ENCODE measurements at places on chromosomes 13 and 19.

GRCh38 chr19:31451686-31452330 lies 102.6 kb upstream of the TSHZ3 start:
- no peak for DNase-seq

DNA sequence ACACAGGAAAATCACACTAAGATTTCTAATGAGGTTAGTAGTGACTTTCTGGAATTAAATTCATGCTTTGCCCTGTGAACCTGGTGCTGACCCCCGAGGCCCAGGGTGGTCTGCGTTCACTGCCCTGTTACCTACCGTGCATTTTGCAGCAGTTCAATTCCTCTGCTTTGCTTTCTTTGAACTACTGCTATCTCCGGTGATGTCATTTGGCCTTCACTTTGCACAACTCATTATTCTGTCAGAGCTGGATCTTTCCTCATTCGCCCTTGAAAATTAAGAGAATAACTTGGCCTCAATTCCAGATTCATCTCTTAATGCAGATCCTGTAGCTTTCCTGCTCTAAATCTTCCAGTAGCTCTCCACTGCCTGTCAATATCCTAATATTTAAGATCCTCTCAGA lies 8.8 kb upstream of the LRRC63 start:
- no peak for DNase-seq

DNA sequence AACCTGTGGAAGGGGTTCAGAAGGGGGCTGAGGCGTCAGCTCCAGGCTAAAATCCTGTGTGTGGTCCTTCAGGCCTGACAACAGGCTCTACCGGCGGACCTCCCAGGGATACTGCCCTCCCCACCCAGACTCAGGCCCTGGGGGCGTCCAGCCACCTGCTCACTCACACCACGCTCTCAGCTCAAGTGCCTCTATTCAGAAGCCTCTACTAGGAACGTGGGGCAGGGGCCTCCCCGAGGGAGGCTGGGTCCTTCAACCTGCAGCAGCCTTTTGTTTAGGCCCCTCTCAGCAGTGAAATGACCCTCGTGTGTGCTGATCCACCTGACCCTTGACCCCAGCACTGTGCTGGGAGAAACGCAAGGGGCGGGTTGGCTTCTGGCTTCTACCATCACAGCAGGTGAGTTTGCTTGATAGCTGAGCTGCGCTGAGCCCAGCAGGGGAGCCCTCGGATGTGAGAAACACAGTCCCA lies 10.6 kb downstream of the PLPP2 start:
- no peak for DNase-seq

GRCh38 chr13:32320528-32320927 lies 5.2 kb downstream of the BRCA2 start:
- DNase-seq: no peak

DNA sequence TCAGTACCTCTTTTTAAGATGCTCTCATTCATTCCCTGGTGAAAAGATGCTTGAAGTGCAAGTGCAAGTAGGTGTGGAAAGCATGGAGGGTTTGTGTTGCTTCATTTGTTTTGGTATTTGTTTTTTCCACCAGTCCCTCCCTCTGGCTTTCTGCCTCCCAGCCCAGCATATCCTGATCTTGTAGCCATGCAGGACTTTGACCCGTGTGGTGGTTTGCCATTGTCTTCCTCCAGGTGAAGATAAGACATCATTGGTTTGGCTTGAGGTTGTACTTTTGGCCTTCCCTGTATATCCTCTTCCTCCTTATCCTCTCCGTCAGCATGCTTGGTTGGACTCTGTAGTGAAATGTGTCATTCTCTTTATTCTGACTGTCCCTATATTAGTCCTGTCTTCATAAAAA lies 9.1 kb downstream of the SPINT2 start:
- no peak for DNase-seq

- DNase-seq: no peak
Measured at GRCh38 chr19:48158210-48158790, 11.8 kb downstream of the LIG1 start.

DNA sequence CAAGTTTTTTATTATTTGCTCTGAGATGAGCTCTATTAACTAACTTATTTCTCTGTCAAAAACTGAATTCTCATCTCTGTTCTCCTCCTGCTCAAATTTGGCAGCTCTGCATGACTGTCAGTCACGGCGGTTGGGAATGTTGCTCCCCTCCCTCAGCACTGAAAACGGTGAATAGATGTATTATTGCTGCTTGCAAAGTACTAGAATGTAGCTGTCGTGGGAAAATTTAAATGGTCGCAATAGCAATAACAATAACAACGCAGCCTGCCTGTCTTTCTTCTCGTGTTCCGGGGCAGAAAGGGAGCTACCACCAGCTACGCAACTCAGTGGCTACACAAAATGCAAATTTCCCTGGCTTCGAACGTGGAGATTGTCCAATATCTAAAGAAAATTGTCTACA lies 125.6 kb upstream of the FRY start:
- DNase-seq: no peak

- DNase-seq: no peak
Measured at GRCh38 chr13:60312851-60313505, 84.0 kb upstream of the TDRD3 start.

DNA sequence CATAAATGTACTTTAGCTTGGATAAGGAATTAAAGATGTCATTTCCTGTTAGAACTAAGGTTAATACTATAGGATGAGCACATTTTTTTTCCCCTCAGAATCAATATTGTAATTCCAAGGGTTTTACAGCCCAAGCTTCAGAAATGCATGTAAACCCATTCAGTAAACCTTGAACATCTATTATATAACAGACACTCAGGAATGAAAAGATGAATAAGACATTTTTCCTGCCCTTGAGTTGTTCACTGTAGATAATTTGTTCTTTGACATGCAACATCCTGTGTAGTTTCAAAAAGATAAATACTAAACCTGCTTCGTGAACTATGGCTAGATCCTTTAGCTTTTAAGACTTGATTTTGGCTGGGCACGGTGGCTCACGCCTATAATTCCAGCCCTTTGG lies 21.7 kb upstream of the KCTD4 start:
- DNase-seq: no peak

DNA sequence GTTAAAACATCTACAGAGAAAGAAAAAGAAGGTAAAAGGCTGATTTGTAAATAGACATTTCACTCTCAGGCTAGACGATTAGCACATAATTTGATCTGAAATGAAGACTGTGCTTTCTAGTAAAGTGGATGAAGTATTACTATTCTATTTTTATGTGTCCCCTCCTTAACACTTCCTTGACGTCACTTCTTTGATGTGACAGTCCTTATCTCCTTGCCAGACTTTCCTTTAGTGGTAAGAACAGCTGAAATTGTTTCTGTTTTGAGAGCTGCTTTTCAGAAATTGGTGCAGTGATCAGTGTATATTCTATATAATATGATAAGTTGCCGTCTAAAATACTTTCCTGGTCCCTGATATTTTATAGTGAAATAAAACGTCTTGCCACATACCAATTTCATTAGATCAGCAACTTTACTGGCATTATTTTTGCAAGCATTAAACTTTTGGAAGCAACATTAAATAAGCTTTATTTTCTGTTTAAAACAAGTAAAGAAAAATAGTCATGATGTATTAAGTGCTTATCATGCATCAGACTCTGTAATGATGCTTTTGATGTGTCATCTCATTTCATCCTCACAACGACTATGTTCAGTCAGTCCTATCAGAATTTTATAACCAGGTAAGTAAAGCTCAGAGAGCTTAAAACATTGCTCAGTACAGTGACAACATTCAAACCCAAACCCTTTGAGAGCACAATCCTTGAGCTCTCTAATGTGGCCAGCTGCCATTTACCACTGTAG lies 210.3 kb upstream of the PCDH9 start:
- DNase-seq: no peak

DNA sequence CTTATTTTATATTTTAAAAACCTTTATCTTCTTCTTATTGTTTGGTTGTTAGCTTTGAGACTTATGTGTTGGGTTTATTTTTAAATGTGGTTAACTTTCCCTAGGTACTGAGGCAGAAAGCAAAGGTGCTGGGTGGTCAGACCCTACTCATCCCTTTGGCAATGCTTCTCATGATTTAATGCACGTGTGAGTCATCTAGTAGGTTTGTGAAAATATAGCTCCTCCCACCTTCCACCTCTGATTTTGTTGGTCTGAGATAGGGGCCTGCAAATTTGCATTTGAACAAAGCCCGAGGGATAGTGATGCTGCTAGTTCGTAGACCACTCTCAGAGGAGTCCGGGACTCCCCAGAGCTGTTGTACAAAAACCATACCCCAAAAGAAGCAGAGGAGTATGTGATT lies 771.3 kb upstream of the ARGLU1 start:
- DNase-seq: no peak

DNA sequence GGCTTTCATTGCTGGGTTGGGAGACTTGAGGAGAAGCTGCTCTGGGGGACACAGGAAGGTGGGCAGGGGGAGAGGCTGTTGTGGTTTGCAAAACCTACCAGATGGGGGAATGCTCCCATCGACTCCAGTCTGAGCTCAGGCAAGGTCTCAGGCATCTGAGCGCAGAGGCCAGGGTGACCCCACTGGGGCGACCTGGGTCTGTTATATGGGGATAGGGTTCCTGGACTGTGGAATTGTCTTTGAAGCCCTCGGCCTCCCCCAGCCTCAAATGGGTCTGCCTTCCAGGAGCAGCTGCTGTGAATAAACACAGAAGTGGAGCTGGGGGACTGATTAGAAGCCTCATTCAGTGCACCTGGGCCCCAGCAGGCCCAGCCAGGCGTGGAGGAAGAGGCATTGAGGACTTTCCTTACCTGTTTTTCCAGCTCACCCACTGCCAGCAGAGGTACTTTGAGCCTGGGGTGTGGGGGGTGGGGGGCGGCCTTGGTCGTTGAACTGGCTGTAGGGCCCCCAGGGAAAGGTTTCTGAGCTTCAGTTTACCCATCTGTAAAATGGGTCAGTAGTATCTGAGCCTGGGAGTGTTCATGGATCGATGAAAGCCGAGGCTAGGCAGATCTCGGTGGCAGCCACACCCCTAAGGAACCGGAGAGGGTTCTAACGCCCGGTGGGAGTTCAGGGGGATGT lies 1.4 kb downstream of the CERS4 start:
- DNase-seq: no peak

- DNase-seq: no peak
Measured at GRCh38 chr19:7515645-7516151, at the start of gene ZNF358. Gene ZNF358, plus strand, starts transcription at chr19:7516103. Its CDS starts 3,140 bp downstream, at chr19:7519243.

GRCh38 chr19:5615756-5616327 lies 6.7 kb downstream of the SAFB2 start:
- no peak for DNase-seq

DNA sequence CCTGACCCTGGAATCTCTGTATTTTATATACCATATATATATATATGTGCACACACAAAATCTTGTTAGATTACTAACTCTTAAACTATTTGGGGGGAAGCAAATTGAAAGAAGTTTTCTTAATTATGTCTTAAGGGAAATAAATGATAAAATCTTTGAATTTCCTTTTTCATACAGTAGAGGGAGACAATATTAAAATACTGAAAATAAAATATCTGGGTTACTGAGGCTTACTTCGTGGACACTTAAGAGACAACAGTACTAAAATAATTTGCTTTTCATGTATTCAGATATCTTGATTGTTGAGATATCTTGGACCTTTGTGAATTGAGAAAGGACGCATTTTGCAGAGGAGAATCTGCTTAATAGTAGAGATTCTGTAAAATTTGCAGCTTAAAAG lies 17.0 kb downstream of the SUGT1 start:
- no peak for DNase-seq

DNA sequence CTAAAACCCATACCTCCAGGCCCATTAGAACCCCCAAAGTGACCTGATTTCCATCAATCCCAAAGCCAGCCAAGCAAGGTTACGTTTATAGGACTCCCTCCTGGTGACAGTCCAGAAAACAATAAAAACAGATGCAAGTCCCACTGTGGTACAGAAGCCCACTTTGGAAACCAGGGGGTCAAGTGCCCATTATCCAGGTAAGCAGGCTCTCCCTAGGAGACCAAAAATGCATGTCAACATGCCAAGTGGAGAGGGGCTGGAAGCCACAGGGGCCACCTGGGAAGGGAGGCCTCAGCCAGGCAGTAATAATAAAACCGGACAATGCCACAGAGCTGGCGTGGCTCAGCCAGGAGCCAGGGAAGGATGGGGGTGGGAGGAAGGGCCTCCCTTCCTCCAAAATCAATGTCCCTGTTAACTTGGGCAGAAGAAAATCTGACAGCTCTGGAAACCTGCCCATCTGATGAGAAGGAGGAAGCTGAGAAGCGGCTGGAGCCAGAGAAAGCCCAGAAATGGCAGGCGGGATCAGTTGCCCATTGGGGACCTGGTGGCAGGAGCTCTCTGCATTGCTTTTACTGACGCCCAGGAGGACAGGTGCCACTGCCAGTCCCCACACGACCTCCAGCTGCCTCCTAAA lies 160.4 kb downstream of the ZIC5 start:
- DNase-seq: no peak

DNA sequence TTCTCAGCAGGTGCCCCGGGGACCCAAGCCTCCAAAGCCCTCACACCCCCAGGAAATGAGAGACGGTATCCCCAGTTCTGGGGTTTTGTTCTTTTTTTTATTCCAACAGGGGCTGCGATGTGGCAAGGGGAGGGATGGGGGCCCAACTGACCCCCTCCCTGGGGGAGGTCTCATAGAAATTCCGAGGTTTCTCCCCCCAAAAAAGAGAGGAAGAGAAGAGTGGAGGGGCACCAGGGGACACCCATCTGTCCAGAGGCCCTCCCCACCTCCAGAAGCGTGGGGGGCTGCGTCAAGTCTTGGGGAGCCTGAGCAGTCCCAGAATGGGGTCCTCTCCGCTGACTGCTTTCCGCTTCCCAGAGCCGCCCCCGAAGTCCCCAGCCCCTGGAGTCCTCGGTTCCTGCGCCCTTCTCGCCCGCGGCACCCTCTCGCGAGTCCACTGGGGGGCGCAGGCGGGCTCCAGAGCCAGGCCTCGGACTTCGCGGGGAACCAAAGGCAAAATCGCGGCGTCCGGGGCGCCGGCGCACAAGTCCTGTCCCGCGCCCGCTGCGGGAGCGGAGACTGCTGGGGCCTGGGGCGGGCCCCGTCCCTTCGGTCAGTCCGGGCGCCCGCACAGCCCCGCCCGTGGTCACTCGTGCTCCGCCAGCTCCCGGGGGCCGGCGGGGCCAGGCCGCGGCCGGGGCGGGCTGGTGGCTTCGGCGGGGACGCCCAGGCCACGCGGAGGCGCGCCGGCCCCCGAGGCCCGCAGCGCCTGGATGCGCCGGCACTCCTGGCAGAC lies 4.4 kb upstream of the ATP1A3 start:
- DNase-seq: no peak

- no peak for DNase-seq
Measured at GRCh38 chr13:58165617-58166016, 534.1 kb downstream of the PCDH17 start.

- no peak for DNase-seq
Measured at GRCh38 chr19:32800754-32801153, 68.8 kb downstream of the SLC7A9 start.

DNA sequence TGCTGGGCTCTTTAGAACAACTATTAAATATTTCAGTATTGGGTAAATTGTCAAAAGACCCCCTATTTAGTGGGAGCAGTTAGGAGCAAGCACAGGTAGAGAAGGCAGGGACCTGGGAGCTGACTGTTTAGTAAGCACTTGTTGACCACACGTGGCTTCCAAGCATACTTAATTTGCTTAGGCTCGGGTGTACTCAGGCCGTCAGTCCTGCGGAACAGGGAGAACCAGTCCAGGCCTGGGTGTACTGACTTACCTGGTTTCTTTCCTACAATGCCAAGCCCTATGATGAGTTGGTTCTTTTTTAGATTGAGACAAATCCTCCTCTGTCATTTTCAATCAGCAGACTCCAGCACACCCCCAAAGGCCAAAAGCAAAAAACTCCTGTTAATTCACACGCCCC lies 90.0 kb downstream of the WDFY2 start:
- no peak for DNase-seq

- no peak for DNase-seq
Measured at GRCh38 chr19:10981252-10981895, 20.5 kb downstream of the SMARCA4 start.
